ENCODE measurements at places on chromosomes 5 and 9.
A peak's percentile ranks its signal among the peaks of the same experiment; 100 is the strongest.

- no peak for DNase-seq
These were observed 353 bp downstream of the SH3PXD2B start for GRCh38 chr5:172453986-172454357.

- no peak for DNase-seq
These were observed 92.4 kb downstream of the RORB start for GRCh38 chr9:74589576-74589975.

GRCh38 chr5:75828029-75828428 is 110.8 kb upstream of the POC5 start:
- DNase-seq: no peak

DNA sequence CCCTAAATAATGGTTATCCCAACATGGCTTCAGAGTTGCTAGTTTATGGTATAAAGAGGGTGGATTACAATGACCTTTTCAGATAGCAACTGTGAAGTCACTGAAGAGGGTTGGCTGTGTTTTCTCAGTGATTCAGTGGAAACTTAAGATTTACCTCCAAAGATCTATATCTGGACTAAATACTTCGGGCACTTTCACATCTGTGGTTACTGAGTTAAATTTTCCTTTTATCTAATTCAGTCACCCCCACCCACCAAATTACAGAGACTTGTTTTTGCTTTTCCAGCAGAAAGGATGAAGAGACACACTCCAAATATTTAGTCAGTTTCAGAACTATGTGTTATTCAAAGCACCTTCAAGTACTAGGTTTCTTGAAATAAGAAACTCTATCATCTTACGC is 573.2 kb downstream of the CCDC171 start:
- no peak for DNase-seq

DNA sequence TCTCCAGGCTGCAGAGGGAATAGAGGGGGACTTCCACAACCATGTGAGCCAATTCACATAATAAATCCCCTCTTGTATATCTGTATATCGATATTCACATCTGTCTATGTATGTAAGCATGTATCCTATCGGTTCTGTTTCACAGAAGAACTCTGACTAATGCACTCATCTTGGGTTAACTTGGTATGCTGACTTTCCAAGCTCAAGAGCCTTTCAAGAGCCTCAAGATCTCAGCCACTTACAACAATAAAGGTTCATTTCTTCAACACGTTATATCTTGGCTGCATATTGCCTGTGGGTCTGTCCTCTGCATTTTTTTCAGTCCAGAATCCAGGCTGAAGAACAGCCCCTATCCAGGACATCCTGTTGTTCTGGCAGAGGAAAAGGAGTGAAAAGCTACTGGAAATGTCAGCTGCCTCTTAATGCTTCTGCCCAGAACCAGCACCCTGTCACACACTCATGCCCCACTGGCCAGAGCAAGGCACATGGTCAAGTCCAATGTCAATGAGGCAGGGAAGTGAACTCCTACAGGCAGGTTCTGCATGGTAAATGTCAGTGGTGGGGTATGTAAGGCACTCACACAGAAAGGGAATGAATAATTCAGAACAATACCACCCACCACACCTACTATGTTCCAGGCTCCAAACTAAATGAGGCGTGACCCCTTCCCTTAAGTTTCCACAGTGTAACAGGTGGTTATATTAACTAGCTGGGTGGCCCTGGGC is 91.6 kb upstream of the ICE1 start:
- DNase-seq: no peak

- DNase-seq: no peak
These were observed 8.8 kb downstream of the HTR4 start for GRCh38 chr5:148645527-148645926.

GRCh38 chr5:135369952-135370351 is 29.1 kb downstream of the MACROH2A1 start:
- no peak for DNase-seq

- DNase-seq: peak; percentile 54
These were observed 116.5 kb upstream of the DAPK1 start for GRCh38 chr9:87381050-87381711.

DNA sequence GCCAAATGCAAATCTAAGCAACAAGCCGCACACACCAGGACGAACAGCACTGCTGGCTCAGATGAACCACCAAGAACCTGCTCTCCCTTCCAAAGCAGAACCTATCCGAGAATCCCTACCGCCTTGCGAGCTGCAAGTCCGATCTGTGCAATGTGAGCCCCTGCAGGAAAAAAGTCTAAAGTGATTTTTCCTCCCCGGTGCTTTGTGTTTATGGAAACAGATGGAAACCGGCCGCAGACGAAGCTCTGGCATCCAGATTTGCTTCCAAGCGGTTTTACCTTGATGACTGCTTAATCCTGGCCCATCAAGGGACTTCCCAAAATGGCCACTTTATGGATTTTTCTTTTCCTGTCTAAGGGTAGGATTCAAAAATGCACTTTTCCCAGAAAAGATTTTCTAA is 112.5 kb downstream of the VAV2 start:
- DNase-seq: no peak

DNA sequence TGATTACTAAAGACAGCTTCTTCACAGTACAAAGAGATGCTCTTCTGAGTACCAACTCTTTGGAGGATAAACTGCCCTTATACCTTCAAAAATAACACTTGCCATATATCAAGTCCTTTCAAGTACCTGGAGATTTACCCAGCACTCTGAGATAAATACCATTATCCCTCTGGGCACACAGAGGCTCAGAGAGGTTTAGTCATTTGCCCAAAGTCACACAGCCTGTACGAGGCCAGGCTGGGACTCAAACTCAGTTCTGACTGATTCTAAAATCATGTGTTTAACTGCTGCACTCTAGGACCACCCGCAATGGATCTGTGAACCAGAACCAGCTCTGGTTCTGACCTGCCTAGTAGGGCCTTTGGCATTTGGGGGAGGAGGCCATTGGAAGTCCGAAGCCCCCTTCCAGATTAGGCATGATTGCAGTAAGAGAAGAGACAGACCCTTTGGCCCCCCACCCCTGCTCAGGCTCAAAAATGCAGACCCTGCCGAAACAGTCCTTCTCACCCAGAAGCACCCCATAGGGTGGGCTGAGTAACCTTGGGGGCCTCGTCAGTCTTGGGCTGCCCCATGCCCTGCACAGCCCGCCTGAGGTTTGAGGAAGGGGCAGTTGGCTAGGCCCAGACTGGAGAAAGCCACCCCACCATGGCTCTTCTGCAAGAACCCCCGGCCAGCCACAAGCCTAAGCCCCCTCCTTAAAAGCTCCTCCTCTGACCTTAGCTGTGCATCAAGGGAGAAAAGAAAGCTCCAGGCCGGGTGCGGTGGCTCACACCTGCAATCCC is 32.8 kb upstream of the IL17B start:
- DNase-seq: no peak

Data from fibroblast of mammary gland (primary cell).